Posterior vena cava (tissue), 2 donors: ENCODE measurements at places on chromosomes 2 and 18. TPM values are rescaled to one million over a fixed set of nuclear protein-coding genes. Genes with fewer than 3 reads are reported as not detected.

FKBP1B gene
- total RNA-seq: 3.9 TPM

PRADC1 gene
- 23.5 TPM for total RNA-seq

SLC5A7 gene
- not detected for total RNA-seq

PROKR1 gene
- 0.05 TPM for total RNA-seq

REG3A gene
- 2.5 TPM for total RNA-seq

MFSD2B gene
- total RNA-seq: not detected

RFX8 gene
- 0.32 TPM for total RNA-seq

CRYGD gene
- total RNA-seq: not detected

VIL1 gene
- total RNA-seq: not detected

STRN gene
- 23.1 TPM for total RNA-seq

QPCT gene
- total RNA-seq: 3.2 TPM

CHAC2 gene
- 1.5 TPM for total RNA-seq

THADA gene
- 30.7 TPM for total RNA-seq

SLC4A5 gene
- 5.3 TPM for total RNA-seq

COX7A2L gene
- 58.7 TPM for total RNA-seq

THAP4 gene
- 31.2 TPM for total RNA-seq

SPP2 gene
- not detected for total RNA-seq

SCYGR4 gene
- total RNA-seq: not detected

TEX51 gene
- total RNA-seq: not detected

POTEI gene
- not detected for total RNA-seq

TRPM8 gene
- not detected for total RNA-seq

RNU2-63P gene
- 11.5 TPM for total RNA-seq

IL36RN gene
- total RNA-seq: not detected

EVA1A gene
- total RNA-seq: 0.56 TPM

CD302 gene
- total RNA-seq: 65.2 TPM

TP53I3 gene
- total RNA-seq: 23.5 TPM

FAM110C gene
- total RNA-seq: 1.3 TPM

IL18R1 gene
- 7.4 TPM for total RNA-seq

ESCO1 gene
- 13.7 TPM for total RNA-seq

LIMS2 gene
- 210 TPM for total RNA-seq

SLC35F5 gene
- total RNA-seq: 62.5 TPM

REG3G gene
- 0.52 TPM for total RNA-seq

CABYR gene
- 6.9 TPM for total RNA-seq
